Esophagus squamous epithelium (tissue), 5 donors: ENCODE measurements at places on chromosomes 1 and 21.

DNA sequence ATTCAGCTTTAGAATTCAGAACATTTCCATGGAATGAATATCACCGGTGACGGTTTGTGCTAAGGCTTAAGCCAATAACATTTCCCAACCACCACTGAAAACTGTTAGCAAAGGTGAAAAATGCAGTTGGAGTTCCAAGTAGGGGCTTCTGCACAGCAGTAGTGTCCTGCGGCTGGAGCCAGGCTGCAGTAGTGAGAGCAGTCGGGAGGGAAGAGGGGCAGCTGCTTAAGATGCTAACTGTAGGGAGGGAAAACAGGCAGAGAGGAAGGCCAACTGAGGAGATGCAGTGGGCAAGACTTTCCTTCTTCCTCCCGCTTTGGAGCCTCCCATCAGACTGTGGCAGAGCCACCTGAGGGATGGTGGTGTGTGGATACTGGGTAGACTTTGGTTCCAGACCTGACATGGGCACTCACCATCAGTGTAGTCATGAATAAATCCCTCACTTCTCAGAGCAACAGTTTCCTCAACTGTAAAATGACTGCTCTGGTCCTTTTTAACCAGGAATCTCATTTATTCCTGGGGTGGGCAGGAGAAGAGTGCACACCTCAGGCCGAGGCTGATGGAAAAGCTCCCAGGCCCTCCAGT is 3.2 kb downstream of the F3 start:
- DNase-seq, result no peak

GRCh38 chr1:81836007-81836626 is 35.4 kb downstream of the ADGRL2 start:
- no peak for DNase-seq

DNA sequence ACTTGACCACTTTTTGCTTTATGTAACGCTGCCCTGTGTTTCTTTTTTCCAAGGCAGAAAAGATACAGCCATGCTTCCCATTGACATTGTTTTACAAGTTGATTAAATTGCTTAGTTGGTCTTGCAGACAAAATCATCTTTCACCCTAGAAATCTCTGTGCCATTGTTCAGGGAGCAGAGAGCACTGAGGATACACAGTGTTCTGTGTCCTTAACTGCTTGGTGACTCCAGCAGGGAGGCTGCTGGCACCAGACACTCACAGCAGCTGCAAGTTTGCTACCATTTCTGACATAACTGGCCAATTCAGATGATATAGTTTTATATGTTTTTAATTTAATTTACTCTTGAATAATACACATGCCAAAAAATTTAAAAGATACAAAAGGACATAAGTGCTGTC is 118.7 kb downstream of the RGS2 start:
- no peak for DNase-seq

GRCh38 chr1:93702111-93702827 is 20.6 kb upstream of the BCAR3 start:
- no peak for DNase-seq

DNA sequence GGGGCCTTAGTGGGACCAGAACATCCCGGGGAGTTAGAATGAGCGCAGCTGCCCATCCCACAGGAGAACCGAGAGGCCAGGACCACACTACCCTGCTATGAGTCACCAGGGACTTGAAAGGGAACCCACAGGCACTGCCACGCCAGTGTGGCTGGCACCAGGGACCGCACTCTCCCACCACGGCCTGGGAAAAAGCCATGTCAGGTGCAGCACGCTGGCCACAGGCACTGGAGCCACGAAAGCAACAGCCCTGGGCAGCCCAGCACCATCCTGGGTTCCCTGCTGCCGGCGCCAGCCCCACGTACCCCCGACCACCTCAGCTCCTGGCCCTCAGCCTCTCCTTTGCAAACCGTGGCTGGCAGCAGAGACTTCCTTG is 14.1 kb upstream of the TMEM240 start:
- no peak for DNase-seq

DNA sequence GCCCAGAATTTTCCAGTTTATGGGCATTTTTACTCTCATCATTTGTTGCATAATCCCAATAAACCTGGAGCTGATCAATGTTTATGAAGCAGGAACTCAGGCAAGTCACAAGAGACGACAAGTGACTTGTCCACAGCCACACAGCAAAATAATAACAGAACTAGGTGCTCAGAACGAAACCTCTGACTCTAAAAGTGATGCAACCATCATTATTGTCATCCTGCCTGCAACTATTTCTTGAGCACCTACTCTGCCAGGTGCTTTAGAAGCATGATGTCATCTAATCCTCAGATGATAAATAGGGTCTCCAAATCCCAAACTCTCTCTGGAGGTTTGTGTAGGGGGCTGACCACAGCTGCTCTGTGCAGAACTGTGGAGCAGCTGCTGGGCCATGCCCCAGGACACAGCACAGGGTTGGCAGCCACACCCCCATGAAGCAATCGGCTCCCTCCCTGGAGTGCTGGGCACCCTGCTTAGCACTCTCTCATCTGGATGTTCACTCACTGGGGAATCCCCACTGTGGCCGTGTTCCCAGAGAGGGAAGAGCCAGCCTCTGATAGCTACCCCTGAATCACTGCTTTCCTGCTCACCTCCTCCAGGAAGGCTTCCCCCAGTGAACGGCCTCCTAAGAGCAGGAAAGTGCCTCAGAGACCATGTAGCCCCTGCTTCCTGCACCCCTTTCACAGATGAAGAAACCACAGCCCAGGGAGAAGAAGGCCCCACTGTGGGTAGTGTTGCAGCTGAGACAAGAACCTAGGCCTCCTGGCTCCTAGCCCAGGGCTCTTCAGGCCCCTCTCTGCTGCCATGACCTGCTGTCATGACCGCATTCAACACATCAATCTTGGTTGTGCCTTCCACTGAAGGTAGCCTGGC is 2.1 kb downstream of the TTC22 start:
- no peak for DNase-seq

DNA sequence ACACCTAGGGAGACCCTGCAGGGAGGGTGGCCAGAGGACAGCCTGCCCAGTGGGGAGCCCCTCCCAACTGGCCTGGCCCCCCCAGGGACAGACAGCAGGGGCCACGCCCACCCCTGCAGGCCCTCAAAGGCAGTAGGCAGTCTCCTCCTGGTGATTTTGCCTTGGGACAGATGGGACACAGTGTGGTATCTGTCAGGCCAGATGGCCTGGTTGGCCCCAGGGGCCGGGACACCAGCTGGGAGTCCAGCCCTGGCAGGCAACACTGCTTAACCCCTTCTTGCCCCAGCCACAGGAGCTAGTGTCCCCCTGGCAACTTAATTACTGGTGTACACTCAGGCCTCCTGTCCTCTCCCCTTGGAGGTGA is 17.8 kb downstream of the IFFO2 start:
- no peak for DNase-seq

DNA sequence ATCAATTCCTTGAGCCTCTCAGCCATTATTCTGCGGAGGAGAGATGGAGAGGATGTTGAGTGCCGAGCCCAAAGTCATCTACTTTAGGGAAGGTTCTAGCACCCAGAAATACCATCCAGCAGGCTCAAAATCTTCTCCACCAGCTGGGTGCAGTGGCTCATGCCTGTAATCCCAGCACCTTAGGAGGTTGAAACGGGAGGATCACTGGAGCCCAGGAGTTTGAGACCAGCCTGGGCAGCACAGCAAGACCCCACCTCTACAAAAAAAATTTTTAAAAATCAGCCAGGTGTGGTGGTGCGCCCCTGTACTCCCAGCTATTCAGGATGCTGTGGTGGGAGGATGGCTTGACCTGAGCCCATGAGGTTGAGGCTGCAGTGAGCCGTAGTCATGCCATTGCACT is 39.5 kb upstream of the CAPZB start:
- DNase-seq, result no peak

DNA sequence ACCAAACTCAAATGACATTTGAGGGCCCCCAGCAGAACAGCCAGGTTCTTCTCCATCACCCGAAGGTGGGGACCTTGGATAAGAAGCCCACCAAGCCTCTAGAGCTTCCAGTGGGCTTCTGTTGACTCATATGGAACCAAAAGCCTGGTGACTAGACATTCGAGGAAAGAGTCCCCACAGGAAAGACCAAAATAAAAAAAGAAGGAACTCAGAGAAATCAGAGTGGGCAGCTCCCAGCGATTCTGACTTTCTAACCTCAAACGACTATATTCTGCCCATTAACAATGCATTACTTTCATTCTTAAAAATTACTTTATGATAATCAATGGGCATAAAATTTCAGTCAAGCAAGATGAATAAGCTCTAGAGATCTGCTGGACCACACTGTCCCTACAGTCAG is 9.6 kb upstream of the CHIT1 start:
- DNase-seq, result no peak

DNA sequence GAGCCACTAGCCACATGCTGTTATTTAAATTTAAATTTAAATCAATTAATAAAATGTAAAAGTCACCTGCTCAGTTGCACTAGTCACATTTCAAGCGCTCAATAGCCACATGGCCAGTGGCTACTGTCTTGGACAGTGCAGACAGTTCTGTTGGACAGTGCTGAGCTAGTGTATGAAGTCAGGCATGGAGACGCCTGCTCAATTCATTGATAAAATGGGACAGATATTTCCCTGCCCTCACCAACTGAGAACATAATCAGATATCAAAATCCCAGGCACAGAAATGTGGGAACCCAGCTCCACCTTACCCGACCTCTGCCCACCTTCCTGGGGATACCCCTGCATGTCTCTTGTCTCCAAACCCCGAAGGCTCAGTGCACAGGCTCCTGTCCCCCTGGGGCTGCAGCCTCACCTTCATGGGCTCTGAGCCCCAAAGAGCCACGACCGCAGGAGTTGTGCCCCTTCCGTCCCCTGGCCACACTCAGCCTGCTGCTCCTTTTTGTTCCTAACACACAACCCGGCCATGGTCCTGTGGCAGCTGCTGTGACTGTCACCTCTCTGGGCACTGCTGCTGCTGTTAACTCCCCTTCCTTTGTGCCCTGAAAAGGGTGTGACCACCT is 63.5 kb downstream of the TCP10L start:
- no peak for DNase-seq

- DNase-seq, result no peak
Observed at GRCh38 chr1:181398544-181398943, 84.8 kb upstream of the CACNA1E start.

- no peak for DNase-seq
Observed at GRCh38 chr1:162111572-162111971, 42.1 kb downstream of the NOS1AP start.

GRCh38 chr1:44464361-44464760 is 59.3 kb downstream of the RNF220 start:
- DNase-seq, result no peak

GRCh38 chr1:26364956-26365355 is 7.6 kb downstream of the ZNF683 start:
- DNase-seq, result no peak

- no peak for DNase-seq
Observed at GRCh38 chr21:38083535-38083934, 167.3 kb upstream of the KCNJ6 start.

GRCh38 chr1:158208586-158209116 is 28.0 kb downstream of the CD1D start:
- no peak for DNase-seq

DNA sequence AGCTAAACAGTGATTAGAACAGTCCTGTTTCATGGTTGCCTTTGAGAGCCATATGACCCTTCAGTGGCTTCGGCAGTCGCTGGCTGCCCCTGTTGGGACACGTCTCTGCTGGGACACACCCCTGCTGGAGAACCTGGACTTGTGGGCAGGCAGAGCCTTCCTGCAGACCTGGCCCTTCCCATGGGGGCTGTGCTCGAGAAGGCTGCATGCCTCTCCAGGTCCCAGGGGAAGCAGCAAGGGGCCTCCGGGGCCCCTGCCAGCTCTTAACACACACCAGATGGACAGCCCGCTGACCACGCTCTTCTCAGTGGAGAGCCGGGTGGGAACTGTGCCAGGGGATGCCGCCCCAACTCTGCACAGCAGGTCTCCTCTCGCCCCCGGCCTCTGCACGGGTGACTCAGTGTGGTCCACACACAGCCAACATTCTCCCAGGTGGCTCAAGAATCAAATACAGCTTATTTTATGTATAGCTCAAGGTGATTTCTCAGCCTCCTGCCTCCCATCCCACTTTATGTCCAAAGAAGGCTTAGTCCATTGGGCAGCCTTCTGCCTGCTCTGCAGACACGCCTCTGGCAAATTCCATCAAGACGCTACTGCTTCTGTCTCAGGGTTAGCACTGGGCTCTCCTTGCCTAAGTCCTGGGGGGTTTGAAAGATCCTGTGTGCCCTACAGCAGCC is 450.8 kb downstream of the KIF26B start:
- DNase-seq, result no peak

- DNase-seq, result no peak
Observed at GRCh38 chr1:200738949-200739651, 407 bp downstream of the CAMSAP2 start.

GRCh38 chr1:183986941-183987340 is 50.6 kb downstream of the COLGALT2 start:
- no peak for DNase-seq

DNA sequence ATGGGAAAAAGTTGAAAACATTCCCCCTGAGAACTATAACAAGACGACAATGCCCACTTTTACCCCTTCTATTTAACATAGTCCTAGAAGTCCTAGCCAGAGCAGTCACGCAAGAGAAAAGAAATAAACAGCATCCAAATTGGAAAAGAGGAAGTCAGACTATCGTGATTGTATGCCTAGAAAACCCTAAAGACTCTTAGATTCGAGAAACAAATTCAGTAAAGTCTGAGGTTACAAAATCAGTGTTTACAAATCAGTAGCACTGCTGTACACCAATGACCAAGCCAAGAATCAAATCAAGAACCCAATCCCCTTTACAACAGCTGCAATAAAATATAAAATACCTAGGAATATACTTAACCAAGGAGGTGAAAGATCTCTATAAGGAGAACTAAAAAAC is 72.4 kb downstream of the POU2F1 start:
- no peak for DNase-seq

- no peak for DNase-seq
Observed at GRCh38 chr1:59071289-59071688, 225.6 kb upstream of the FGGY start.

DNA sequence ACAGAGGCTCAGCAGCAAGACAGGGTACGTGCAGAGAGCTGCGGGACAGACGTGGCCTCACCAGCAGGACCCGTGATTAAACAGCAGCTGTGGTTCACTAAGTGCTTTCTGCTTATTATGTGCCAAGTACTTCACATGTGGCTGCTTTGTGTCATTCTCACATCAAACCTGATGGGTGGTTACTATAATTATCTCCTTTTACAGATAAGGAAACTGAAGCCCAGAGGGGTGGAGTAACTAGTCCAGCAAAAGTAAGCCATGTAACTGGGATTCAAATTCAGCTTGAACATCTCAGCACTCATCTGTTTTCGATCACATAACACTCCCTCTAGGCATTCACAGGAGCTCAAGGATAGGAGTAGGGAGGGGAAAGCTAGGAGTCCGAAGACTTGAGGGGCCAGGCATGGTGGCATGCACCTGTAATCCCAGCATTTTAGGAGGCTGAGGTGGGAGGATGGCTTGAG is 50.8 kb upstream of the CLIC4 start:
- no peak for DNase-seq

DNA sequence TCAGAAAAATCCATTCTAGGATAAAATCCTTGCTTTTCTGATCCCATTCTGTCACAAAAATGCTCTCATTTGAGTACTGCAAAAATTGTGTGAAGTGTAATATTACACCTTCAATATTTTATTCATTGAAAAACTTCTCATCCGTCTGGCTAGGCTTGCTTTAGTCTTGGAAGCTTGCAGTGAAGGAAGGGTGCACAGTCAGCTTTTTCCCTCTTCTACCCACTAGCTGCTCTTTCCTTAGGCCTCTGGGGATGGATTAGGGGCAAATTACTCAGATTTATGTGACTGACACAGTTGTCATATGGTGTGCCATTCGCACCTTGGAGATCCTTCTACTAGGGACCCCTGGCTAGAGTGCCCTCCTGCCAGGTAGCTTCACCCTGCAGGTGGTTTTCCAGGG is 32.1 kb downstream of the OVAAL start:
- no peak for DNase-seq
